ENCODE measurements at places on chromosomes 7 and 10.

DNA sequence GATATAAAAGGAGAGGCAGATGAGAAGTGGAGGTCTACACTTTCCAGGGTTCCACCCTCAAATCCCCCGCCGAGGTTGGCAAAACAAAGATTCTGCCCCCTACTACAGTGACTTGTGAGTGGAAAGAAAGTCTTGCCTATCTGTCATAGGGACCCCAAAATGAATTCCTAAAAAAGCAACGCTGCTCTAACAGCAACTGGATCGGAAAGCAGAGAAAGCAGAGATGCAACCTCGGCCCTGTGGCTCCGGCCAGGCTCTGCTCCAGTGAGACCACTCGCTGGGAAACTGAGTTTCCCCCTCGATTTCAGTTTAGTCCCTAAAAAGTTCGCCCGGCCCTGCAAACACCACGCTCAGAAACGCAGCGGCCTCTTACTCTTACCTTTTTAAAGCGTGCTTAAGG lies 297.9 kb upstream of the NFE2L3 start:
- no peak for DNase-seq

DNA sequence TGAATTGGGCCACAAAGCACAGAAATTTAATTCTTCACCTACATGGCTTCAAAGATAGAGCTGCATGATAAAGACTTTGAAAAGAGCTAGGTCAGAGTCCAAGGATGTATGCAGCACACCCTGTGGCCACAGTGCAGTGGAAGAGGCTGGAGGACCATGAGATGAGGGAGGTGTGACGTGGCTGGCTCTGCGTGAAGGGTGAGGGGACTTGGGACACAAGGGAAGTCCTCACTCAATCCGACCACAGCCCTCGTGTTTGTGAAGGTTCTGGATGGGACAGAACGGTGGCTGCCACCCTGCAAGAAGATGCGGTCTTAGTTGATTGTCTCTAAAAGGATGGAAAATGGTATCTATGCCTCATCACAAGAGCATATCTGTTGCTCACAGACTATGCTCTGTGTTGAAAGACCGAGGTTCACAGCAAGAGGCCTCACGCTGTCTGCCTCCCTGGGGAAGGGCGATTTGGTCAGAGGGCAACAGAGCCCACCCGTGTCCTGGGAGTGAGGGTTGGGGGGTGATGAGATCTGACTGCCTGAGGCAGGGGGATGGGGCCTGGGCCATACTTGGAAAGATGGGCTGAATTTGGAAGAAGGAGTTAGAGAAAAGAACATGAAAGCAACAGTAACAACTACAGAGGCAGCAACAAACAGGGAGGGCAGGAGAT lies 174.4 kb upstream of the SHH start:
- DNase-seq = no peak

DNA sequence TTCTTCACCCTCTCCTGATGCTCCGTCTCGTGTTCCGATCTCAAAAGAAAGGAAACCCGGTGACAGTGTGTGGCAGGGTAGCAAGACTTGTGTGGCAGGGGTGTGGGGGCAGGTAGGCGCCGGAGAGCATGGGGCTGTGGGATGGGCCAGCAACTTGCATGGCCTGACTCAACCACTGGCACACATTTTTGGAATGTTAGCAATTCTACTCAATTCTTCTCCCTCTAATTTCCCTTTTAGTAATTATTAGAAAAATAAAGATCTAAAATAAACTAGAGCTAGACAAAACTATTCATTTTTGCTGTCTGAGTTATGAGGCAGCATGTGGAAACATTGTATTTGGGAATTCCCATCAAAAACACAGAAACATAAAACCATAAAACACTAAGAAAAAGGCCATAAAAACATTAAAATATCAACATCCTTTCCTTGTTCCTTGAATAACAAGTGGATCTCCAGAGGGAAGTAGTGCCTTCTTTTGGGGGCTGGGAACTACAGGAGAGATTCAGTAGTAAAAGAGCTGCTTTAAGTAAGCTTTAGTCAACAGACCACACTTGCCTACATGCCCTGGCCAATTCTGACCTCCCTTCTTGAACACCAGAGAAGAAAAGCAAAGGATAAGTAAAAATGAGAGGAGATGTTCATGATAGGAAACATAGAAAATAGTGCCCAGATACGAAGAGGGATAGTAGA lies 21.8 kb downstream of the SEMA3C start:
- DNase-seq = no peak

DNA sequence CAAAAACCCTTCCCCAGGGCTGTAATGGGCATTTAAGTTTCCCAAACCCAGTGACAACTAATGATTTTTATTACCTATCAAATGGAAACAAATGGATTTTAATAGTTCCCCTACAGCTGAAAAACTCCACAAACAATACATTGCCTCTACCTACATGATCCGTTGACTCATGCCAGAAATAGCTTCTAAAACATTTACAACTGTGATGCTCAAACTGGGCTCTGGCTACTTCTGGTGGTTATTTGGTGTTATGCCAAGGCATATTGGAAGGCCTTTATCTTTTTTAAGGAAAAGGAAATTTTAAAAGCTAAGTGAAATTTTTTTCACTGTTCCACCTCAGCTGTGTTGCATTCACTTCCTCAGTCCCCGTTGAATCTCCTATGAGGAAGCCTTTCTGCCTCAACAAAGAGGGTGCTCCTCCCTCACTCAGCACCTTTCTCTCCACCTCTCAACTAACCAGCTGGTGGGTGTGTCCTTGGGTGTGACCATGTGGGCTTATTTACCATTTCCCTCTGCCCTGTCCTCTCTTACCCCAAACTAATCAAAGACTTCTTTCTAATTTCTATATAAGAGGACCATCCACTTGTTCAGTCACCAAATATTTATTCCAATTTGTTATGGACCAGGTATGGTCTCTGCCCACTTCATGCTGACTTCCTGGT lies 82.9 kb downstream of the PRTFDC1 start:
- DNase-seq = no peak

DNA sequence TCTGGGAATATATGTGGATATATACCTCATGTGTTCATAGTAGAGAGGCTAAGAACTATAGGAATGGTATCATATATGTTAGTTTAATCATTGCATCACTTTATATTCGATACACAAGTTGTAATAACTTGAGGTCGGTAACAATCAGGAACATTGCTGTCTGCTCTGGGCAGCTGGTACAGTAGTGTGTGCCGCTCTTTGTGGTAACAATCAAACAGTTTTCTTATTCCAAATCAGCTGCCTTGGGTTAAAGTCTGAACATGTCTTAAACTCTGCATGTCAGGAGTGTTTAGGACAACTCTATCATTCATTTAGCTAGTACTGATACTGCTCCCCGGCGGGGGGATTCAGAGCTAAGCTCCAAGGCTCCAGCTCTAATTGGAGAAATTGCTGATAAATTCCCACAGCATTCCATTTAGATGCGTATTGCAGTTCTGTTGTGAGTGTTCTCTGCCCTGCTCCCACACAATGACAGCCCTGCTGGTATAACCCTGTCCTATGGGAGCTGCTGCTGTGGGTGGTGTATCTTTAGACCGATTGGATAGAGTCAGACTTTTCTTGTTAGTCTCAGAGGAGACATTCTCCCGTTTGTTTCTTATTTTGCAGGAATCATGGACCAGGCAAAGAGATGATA lies 707.5 kb upstream of the FZD8 start:
- no peak for DNase-seq

DNA sequence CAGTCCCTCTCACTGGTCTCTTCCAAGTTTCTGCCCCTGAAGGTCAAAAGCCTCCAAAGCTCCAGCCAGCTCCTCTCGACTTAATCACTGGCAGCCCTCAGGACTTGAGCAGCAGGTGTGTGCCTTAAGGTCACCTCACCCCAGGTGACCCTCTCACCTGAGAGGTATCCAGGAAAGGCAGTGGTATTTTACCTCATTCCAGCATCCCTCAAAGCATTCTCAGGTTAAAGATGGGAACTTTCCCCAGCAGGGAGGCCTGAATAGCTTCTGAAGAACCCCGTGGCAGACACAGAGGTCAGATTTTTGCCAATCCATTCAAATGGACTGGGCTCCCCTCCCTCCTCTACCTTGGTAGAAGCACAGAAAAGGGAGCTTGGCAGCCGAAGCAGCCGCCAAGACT lies 148.2 kb downstream of the GFRA1 start:
- no peak for DNase-seq

DNA sequence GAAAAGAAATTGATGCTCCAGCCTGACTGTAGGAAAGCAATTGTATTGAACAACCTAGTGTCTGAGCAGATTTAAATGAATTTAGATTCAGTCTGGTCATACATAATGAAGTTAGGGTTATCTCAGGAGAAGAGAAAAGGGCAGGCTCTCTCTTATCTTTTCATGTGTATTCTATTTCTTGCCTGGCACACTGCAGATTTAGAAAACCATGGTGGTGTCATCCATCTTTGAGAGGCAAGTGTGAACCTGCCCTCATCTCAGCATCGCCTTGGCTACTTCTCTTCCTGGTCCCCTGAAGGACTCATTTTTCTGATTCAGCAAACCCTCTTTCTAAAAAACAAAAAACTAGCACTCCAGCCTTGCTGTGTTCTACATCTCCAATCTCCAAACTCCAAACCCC lies 137.7 kb downstream of the LRRC4 start:
- no peak for DNase-seq

DNA sequence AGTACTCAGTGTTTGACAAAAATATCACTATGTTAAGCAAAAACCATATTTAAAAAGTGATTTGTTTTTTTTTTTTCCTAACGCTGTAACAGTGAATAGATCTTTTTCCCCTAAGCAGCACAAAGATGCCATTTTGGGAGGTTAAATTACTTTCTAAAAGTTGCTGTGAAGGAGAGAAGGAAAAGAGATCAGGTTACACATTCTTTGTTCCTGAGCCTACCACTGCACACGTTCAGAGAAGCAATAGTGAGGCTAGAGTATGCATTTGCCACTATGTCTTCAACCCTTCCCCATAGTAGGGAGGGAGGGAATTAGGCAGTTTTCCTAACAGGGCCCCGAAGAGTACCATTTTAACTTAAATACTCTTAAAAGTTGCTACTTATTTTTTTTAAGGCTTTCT lies 38.9 kb downstream of the BMPR1A start:
- DNase-seq = no peak

DNA sequence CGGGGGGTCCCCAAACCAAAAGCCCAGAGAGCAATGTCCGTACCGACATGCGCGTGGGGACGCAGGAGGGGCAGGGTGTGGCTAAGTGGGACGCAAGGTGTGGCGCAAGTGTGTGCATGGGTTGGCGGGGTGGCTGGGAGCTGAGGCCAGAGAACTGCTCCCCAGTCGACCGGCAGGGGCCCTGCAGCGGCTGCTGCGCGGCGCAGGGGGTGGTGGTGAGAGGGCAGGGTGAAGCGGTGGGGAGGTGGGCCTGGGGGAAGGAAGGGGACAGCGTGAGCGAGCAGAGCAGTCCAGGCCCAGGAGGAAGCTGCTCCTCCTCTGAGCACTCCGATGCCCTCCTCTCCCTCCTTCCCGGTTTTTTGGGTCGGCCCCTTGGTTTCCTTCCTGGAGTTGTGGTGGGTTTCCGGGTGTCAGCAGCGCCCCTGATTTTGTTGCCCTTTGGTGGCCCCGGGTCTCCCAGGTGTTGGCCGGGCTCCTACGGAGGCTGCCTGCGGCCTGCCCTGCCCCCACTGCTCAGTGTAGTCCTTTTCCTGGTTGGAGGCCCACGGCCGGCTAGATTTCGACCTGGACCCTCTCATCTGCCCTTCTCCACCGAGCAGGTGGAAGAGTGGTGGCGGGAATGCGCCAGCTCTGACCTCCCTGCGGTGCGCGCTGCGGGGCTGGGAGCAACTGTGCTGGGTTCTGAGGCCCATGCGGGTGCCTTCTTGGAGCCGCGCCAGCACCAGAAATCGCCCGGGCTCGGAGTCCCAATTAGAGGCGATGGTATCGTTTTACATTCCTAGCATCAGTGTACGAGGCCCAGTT lies 40.5 kb upstream of the COMTD1 start:
- no peak for DNase-seq

GRCh38 chr10:50937230-50937907 lies 51.9 kb upstream of the A1CF start:
- no peak for DNase-seq

DNA sequence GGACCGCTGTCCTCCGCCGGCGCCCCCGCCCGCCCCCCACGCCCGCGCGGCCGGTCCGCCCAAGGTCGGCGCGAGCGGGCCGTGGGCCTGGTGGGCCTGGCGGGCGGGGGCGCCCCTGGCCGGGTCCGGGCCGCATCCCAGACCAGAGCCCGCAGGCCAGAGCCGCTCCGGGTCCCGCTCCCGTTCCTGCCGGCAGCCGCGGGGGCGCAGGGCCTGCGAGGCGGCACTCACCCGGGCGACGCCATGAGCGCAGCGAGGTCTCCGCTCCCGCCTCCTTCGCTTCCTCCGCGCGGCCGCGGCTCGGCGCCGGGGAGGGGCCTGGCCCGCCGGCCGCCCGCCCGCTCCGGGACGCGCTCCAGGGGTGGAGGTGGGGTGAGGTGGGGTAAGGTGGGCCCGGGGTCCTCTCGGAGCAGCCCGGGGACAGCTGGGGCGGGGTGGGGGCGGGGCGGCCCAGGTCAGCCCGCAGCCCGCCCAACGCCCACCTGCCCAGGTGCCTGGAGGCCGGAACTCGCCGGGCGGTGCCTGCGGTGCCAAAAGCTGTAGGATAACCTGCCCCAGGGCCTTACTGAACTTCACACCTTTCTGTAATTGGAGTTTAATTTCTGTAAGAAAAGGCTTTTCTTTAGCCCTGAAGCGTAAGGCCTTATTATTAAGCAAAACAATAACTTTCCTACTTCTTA lies at the start of gene URGCP:
Gene URGCP, minus strand, starts transcription at position 266 of the 680 bp plus-strand sequence. Its CDS starts 21 bp downstream, at position 245.
- peak; percentile 25 for DNase-seq

GRCh38 chr7:40839881-40840280 lies 705.1 kb downstream of the SUGCT start:
- DNase-seq = no peak

DNA sequence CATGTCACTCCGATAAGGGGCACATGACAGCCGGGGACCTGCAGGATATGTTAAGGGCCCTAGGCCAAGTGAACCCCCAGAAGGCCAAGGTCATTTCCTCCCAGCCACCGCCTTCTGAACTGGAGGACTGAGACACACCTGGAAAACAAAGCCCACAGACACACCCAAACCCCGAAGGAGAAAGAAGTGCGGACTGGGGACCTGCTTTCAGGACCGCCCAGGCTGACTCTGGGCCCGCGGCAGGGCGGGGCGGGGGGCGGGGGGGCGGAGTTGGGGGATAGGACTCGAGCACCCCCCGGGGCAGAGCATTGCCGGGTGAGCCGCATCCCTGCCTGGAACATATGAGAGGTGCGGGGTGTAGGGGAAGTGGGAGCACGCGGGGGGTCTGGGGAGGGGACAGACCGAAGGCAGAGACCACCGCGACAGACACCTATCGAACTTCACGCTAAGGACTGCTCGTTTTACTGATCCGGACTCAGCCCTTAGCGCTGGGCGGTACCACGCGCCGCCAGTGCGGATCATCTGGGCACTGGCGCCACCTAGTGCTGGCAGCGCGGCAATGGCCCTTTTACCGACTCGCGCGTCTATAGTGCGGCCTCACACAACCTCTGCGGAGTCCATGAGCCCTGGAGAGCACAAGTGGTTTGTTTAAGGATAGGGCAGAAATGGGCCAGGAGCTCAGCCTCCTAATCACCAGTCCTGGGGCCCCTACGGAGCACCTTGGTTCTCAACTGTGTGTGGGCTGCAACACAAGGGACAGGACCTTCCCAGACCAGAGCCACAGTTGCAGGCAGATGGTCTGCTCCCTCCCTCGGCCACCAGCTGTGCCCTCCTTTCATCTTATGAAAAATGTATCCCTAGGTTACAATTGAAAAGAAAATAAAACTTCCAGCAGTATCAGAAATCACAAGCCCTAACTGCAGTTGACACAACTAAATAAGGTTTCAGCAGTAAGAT lies 157.6 kb downstream of the HERPUD2 start:
- DNase-seq = peak; percentile 64

- peak; percentile 75 for DNase-seq
These were observed 7.8 kb upstream of the TRIM56 start for GRCh38 chr7:101077303-101078086.
